ENCODE measurements at places on chromosomes 5 and 9.

- no peak for DNase-seq
These were observed 1109.0 kb upstream of the ACO1 start for GRCh38 chr9:31275419-31275818.

- no peak for DNase-seq
These were observed 255.7 kb downstream of the AOPEP start for GRCh38 chr9:94982211-94982610.

- no peak for DNase-seq
These were observed 28.9 kb downstream of the FAM151B start for GRCh38 chr5:80516826-80517225.

DNA sequence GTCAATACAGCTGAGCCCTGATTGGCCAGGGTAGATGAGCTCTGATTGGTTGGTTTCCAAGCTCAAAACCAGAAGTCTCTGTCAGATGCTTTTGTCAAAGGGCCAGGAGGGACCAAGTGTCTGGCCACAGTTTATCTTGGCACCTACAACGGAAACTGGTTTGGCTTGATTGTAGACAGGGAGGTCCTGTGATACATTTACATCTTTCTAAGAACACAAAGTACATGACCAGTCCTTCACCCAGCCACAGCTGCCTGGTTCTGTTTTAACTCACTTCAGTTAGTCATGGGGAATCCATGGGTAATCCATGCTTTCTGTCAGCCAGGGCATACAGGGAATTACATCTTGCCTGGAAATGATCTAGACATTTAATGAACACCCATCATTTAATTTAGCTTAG is 171.2 kb downstream of the SLC12A2 start:
- DNase-seq = no peak

DNA sequence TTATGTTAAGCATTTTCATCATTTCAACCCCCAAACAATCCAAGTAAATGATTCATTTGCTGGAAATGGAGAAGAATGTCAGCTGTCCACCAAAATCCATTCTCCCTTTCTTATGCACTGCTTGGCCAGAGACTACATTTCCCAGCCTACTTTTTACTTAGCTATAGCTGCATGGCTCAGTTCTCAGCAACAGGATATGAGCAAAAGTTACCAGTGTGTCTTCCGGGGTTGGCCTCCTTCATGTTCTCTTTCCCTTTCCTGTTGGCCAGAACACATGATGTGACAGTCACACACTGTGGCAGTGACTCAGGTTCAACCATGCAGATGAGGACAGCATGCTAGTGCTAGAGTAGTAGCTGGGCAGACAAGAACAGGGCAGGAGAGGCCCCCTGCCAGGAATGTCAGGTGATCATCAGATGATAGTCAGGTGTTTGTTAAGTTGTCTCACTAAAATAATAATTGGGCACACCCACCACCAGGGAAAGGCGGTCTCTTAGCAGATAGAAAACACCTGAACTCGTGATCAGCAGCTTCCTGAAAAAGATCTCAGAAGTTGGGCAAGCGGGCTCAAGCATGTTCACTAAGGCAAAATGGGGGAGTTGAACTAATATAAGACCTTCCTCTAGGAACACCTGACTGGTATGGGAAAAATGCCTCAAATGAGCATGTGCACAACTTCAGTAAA is 12.2 kb downstream of the GPR150 start:
- peak; percentile 84 for DNase-seq

GRCh38 chr9:22622815-22623214 is 176.2 kb downstream of the DMRTA1 start:
- no peak for DNase-seq

DNA sequence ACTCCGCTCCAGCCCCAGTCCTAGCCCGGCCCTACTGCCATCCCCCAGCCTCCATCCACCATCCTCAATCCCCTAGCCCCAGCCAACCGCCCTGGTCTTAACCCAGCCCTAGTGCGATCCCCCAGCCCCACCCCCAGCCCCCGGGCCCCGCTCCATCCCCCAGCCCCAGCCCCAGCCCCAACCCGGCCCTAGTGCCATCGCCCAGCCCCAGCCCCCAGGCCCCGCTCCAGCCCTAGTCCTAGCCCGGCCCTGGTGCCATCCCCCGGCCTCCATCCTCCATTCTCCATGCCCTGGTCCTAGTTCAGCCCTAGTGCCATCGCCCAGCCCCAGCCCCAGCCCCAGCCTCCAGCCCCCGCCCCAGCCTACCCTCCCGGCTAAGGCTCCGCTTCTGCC is 398 bp downstream of the TOR1A start:
- DNase-seq = no peak

DNA sequence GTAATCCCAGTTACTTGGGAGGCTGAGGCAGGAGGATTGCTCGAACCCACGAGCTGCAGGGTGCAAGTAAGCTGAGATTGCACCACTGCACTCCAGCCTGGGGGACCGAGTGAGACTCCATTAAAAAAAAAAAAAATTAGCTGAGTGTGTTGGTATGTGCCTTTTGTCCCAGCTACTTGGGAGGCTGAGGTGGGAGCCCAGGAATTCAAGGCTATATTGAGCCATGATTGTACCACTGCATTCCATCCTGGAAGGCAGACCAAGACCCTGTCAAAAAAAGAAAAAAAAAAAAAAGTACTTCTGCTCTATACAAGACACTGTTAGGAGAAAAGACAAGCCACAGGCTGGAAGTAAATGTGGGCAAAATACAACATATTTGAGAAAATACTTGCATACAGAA is 68.5 kb upstream of the FBXW11 start:
- no peak for DNase-seq

DNA sequence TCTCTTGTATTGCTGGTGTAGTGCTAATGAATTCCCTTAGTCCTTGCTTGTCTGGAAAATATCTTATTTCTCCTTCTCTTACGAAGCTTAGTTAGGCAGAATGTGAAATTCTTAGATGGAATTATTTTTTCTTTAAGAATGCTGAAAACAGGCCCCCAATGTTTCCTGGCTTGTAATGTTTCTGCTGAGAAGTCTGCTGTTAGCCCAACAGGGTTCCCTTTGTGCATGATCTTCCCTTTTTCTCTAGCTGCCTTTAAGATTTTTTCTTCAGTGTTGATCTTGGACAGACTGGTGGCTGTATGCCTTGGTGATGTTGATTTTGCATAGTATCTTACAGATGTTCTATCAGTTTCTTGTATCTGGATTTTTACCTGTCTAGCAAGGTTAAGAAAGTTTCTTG is 191.3 kb upstream of the DMRTA1 start:
- DNase-seq = no peak

DNA sequence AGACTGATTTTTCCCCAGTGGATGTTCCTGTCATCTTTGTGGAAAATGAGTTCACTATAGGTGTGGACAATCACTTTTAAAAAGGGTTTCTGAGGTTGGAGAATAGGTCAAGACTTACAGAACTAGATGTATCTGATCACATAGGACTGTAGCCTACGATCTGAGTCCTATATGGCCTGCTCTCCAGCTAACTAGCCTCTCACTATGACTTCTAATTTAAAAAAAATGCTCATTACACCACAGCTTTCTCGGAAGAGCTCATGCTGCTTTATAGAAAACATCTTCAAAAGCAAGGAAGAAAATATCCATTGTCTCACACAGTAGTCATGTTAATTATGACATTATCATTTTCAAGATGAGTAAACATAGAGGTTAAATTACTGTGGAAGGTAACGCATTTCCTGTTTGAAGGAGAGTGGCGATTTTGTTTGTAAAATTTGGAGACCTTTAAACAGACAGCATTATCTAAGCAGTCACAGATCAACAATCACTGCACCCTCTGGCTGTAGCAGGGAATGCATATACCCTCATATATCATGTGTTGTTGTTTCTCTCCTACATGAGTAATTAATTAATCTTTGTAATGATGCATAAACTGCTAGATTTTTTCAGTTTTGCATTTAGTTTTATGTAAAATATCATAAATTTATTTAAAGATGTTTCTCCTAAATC is 573.7 kb downstream of the GABRG2 start:
- DNase-seq = no peak

DNA sequence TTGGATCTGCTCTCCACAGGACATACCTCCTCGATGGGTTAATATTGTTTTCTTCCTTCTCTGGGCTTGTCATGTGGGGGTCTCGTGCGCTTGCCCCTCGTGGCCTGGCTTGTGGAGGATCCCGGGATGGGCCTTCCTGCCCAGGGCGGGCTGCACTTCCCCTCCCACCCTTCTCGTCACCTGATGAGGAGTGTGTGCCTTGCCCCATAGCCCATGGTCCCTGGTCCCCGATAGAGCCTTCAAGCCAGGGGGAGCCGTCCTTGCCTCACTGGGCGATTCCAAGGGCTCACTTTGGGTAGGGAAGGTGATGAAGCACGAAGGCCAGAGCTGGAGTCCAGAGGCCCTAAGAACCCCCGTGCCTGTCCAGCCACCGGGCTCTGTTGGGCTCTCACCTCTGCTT is 28.7 kb downstream of the DYNC2I2 start:
- DNase-seq = no peak

- no peak for DNase-seq
These were observed 295.0 kb downstream of the PDE4D start for GRCh38 chr5:59598547-59598874.

DNA sequence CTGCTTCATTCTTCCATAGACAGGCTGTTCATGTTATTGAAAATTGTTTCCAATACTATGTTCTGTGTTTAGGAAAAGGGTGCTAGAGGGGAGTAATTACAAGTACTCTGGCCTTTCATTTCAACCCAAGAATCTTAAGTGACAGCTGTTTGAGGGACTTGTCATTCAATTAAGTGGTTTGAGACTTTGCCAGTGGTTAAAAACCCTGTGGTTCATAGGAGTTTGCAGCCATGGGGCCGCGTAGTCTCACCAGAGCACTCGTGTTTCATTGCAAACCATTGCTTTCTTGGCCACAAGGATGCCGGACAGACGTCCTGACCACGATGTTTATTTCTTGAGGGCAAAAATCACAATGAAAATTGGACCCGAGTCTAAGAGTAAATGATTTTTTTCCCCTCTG is 248.8 kb downstream of the NNT start:
- no peak for DNase-seq

DNA sequence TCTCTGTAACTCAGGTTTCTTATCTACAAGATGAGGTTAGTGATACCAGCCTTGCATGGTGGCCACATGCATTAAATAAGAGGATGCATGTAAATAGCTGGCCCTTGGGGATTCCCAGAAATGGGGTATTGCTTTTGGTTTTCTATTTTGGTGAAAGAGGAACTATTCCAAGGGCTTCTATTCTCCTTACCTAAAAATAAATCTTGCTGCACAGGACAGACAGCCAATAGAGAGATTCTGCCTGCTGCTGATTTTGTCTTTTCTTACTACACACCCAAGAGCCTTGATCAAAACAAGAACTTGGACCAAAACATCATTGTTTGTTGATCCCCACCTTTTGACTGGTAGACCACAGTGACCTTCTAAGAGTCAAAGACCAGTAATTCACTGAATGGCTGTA is 161.8 kb downstream of the PJA2 start:
- DNase-seq = no peak

DNA sequence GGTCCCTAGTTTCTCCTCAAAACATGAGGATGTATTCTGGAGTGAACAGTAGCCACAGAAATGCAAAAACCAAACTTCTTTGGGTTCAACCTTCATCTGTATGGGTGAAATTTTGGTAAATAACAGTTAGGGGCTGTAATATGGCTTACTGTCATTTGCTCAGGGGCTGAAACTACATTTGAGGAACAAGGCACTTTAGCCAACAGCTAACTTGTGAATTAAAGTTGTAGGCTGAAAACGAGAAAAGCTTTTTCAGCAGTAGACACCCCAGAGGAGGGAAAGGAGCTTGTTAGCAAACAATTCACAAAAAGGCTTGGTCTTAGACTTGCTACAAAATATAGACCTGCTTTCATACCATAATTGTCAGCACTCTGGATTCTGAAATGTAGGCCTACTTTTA is 6.6 kb downstream of the TMEM171 start:
- DNase-seq = no peak

DNA sequence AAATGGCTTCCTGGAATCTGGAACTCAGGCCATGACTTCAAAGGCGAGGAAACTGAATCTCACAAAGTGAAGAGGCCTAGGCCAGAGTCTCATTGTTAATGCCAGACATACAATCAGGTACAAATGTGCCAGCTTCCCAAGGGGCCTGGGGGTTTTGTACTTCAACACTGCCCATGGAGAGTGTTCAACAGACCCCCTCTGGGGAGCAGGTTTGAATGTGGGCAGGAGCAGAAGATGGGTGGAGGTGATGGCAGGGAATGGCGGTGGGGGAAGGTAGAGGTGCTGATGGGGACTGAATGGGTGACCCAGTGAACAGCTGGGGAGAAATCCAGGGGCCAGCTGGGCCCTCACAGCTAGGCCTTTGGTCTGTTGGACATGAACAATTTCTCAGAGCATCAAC is 12.0 kb downstream of the FOXI1 start:
- no peak for DNase-seq

DNA sequence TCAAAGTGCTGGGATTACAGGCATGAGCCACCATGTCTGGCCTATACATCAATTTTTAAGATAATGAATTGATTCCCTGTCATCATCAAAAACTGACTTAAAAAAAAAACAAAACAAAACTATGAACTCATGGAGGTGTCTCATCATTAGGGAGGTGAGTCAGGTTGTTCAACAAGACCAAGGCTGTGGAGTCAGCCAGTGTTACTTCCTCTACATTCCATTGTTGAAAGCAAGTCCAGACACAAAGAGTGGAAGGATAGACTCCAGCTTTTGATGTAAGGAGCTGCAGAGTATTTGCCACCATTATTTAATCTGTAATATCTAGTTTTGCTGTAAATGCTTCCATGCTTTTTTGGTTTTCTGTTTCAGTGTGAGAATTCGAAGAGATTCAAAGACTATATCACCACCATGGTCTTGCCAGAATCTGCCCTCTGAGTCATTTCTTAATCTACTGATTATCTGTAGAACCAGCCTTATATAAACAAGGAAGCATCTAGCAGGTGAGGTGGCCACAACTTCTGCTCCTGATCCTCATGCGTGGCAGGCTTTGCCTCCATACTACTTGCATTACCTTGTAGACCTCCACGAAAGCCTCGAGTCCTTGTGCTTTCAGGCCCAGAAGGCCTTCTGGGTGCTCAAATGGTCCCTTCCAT is 156.1 kb downstream of the FGF1 start:
- no peak for DNase-seq

DNA sequence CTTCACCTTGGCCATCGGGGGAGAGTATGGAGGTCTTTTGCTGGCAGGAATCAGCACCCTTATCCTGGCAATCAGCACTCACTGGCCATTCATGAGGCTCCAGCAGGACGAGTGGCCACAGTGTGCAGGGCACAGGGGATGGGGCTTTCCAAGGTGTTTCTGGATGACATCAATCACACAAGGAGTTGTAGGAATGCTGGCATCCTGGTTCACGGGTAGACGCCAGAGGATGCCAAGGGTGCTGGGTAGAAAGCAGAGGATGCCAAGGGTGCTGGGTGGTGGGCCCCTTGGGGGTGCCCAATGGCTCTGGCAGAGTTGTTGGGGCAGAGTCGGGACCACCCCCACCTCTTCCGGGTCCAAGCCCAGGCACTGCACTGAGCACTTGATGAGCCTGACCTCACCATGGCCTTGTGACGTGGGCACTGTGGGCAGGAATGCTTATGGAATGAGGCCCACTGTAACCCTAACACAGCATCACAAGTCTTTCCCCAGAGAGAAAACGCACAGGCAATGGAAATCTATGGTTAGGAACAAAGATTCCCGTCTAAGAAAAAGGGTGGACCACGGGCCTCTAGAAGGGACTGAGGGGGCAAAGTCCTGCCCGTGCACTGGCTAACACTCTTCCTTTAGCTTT is 29.1 kb downstream of the CEL start:
- DNase-seq = no peak
